Globus pallidus (tissue), 1 donor: ENCODE measurements at places on chromosomes 13 and 19.
A peak's percentile ranks its signal among the peaks of the same experiment; 100 is the strongest.

- peak; percentile 27 for DNase-seq
Measured at GRCh38 chr19:51259348-51260245, 8.7 kb downstream of the SIGLECL1 start.

GRCh38 chr19:57830071-57830602, at the start of gene ZNF587B:
Gene ZNF587B (plus strand): TSS chr19:57830299. CDS start chr19:57830529, 230 bp downstream.
- peak; percentile 30 for DNase-seq

- no peak for DNase-seq
Measured at GRCh38 chr13:49569993-49570689, 15.2 kb downstream of the RCBTB1 start.

GRCh38 chr19:2308114-2308556, at the start of gene LINGO3:
Gene LINGO3 (minus strand): TSS chr19:2308154. CDS start chr19:2291776, 16,378 bp downstream.
- DNase-seq, result no peak
